ENCODE measurements at places on chromosomes 7 and 10.

DNA sequence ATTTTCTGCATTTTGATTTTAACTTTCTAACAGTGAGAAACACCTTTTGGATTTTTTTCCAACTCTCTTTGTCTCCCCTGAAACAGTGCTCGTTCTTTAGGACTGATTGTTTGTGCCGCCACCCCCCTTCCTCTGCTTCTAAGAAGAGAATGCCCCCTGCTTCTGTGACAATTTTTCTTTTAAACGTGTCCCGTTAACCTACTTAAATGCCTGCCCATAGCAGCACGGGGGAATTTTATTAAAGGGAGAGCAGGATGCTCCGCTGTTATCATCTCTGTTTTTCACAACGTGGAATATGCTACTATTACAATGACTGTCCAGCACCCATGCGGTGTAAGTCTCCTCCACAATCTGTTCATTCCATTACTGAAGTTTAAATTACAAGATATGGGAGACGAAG, 67.8 kb downstream of the SVIL start:
- DNase-seq: no peak

- no peak for DNase-seq
These were observed 1.7 kb downstream of the FOXP2 start for GRCh38 chr7:114416129-114416990.

DNA sequence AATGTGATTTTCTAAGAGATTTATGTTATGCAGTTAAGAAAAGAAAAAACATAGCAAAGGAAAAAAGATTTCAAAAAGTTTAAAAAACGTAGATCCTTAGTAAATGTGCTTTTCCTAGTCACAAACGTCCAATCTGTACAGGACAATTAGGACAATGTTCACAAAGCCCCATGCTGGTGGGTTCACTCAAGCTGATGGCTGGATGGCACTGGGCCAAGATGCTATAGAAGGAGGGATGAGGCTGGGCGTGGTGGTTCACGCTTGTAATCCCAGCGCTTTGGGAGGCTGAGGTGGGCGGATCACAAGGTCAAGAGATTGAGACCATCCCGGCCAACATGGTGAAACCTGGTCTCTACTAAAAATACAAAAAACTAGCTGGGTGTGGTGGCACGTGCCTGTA, 22.1 kb downstream of the SVIL start:
- DNase-seq: no peak

GRCh38 chr7:27905951-27906350, 166.0 kb downstream of the TAX1BP1 start:
- DNase-seq: no peak

GRCh38 chr10:62352356-62352970, 21.7 kb upstream of the ZNF365 start:
- no peak for DNase-seq

GRCh38 chr10:91381257-91381891, 28.8 kb upstream of the HECTD2 start:
- no peak for DNase-seq

GRCh38 chr10:100896876-100897461, 15.8 kb upstream of the SLF2 start:
- DNase-seq: no peak

GRCh38 chr7:137443616-137444015, 100.1 kb upstream of the PTN start:
- DNase-seq: no peak

- DNase-seq: no peak
These were observed 50.8 kb upstream of the ZMIZ1 start for GRCh38 chr10:79017882-79018520.

- DNase-seq: no peak
These were observed 36.8 kb downstream of the MARCHF5 start for GRCh38 chr10:92327445-92328433.

- DNase-seq: no peak
These were observed 5.4 kb upstream of the GRM8 start for GRCh38 chr7:127258111-127258510.

- DNase-seq: peak; percentile 76
These were observed 2.5 kb downstream of the TRIM8 start for GRCh38 chr10:102646610-102647442.

DNA sequence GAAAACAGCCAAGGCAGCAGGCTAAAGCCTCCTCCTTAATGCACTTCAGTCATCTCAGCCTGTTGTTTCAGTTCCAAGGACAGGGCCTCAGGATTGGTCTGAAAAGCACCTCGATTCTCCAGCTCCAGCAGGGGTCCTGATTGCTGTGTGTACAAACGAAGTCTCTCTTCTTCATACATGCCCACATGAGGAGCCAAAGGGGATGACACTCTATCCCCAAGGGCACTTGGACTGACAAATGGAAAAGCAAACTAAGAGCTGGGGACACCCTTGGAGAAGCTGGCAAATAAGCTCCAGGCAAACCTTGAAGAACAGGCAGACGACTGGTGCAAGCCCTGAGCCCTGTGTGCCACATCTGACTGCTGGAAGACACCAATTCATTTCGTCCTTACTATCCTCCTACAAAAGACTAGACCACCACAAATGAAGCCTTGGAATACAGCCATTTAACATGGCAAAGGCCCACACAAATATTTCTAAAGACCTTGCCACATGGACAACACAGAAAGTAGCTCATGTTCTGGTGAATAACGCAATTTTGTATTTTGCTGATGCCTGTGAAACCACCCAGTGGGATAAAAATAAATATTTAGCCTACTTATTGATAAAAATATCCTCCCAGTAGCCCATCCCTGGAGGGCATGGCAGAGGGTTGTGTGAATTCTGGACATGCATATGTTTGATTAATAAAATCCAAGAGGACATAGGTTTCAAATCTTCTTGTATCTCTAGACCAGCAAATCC, 61.9 kb downstream of the PARD3 start:
- no peak for DNase-seq

GRCh38 chr10:12902135-12902572, 99.4 kb downstream of the CCDC3 start:
- peak; percentile 31 for DNase-seq

GRCh38 chr7:4681218-4681851, 760 bp upstream of the FOXK1 start:
- DNase-seq: no peak

DNA sequence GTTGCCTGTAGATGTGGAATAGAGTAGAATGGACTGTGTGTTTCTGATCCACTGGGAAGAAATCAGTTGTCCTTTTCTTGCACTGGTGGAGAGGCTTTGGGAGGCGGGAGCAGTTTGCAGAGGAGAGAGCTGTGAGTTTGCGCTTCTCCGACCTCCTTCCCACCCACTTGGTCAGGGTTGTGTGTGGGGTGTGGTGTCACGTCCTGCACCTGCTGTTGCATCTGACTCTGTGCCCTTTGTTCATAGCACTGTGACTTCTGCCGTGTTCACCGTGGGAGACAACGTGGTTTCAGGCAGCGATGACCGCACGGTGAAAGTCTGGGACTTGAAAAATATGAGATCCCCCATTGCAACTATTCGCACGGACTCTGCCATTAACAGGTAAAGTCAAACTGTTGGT, 67.8 kb downstream of the WDR37 start:
- no peak for DNase-seq

GRCh38 chr10:93495654-93496321, 624 bp upstream of the CEP55 start:
- DNase-seq: no peak

- DNase-seq: no peak
These were observed 9.7 kb downstream of the CAMK1D start for GRCh38 chr10:12358863-12359564.

GRCh38 chr10:131702531-131703356, 198.1 kb upstream of the PPP2R2D start:
- no peak for DNase-seq

DNA sequence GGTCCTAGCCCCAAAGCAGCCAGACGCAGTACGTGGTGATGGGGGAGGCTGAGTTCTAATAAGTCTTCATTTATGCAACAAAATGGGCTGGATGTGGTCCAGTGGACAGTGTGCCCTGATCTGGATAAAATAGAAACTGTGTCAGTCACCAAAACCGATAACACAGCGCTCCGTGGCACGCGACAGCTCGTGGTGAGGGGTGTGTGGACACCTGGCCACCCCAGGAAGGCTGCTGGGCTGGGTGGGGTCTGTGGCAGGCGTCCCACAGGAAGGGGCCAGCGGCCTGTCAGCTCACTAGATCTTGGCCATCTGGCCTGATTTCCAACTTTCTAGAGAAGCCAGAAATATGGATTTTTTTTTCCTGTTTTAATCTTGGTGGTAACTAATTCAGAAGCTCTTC, 17.0 kb downstream of the FAM20C start:
- no peak for DNase-seq

- DNase-seq: no peak
These were observed 38.1 kb upstream of the PRSS1 start for GRCh38 chr7:142711196-142711595.

GRCh38 chr7:139915864-139916716, 87.0 kb downstream of the TBXAS1 start:
- peak; percentile 94 for DNase-seq

DNA sequence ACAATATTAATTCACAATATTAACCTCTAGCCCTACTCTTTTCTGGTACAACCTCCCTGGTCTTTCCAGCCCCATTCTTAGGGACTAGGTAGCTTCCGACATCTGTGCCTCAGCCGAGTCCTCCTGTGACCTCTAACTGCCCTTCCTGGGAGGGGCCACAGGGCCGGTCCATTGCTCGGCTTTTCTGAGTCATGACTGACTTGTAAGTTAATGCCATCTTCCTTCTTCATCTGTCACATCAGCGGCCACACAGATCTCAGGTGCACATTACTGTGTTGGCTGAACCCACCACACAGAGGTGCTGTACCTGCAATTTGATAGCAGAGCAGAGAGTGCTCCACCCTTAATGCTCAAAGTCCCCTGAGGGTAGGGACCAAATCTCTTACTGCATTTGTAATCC, 4.1 kb upstream of the CPA4 start:
- DNase-seq: peak; percentile 49

DNA sequence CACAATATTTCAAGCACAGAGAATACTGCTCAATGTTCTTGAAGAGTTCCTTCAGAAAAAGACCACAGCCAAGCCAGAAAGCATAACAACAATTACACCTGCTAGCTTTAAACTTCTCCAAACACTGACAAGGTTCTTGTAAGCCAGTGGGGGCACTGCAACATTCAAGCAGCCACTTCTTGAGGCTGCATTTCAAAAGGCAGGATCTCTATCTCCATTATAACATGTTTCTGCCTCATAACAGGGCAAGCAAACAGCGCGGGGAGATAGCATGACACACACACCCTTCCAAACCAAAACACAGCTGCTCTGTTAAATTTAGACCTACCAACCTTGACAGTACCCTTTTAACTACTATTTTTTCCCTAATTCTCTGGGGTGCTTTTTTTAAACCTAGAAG, 30.8 kb downstream of the CHCHD3 start:
- peak; percentile 44 for DNase-seq

DNA sequence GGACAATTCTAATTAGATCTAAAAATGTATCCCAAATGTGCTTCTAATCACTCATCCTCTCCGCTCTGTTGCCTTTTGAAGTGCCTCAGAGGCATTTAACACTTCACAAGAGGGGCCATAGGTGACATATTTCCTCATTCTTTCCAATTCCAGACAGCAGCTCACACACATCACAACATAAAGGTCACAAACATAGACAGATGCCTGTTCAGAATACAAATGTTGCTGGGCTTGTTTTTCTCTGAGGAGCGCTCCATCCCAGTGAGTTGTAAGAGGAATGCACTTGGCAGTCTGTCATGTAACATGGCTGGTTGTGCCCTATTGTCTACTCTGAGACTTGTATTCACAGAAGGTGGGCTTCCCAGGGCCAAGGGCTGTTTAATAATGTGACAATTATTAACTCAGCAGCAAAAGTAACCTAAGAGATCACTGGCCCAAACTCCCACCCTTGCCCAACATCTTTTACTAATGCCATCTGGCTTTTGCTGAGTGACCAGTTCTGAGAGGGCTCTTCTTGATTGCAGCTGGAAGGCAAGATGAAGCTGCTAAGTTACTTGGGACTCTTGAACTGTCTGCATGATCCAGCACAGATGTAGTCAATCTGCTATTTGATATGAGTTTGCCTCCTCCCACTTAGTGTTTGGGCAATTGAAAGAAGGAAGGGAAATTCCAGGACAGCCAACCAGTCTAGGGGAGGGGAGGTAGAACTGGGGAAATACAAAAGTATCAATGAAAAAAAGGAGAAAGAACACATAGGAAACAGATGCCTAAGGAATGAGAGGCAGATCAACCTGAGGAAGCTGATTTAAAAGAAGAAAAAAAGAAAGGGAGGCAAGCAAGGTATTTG, 13.6 kb downstream of the PON2 start:
- DNase-seq: no peak

- DNase-seq: no peak
These were observed 51.1 kb downstream of the LAMB1 start for GRCh38 chr7:107951896-107952295.

GRCh38 chr10:127945341-127945758, 38.4 kb downstream of the PTPRE start:
- peak; percentile 60 for DNase-seq

- DNase-seq: no peak
These were observed 7.4 kb downstream of the MAT1A start for GRCh38 chr10:80281784-80282765.

GRCh38 chr7:44460325-44460724, 30.1 kb downstream of the NUDCD3 start:
- peak; percentile 81 for DNase-seq

DNA sequence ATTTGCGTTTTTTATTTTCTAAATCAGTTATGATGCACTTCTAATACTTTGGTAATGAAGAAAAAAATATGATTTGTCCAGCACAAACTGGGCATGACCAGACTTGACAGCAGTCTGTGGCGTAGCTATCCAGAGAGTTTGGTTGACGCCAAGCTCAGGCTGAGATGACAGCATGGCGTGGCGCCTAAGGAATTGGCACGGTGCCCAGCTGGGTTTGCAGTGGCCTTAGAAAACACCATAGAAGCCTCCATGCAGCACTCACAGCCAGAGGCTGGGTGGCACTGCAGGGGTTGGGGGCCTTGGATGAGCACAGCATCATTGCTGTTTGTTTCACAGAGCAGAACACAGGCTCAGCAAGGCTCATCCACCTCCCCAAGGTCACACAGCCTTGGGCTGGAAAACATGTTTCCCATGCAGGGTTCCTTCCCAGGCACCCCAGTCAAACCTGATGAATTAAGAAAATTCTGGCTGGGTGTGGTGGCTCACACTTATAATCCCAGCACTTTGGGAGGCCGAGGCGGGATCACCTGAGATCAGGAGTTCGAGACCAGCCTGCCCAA, 88.9 kb downstream of the GTF2IRD1 start:
- DNase-seq: no peak

GRCh38 chr10:33746836-33747268, 412.4 kb upstream of the NRP1 start:
- DNase-seq: no peak

GRCh38 chr7:48617993-48618392, 306.4 kb upstream of the CDC14C start:
- no peak for DNase-seq

- no peak for DNase-seq
These were observed 216.9 kb downstream of the C7orf25 start for GRCh38 chr7:42694894-42695507.
